Subcutaneous adipose tissue (tissue), 4 donors: ENCODE measurements at places on chromosomes 5 and 9. TPM values are rescaled to one million over a fixed set of nuclear protein-coding genes. Genes with fewer than 3 reads are reported as not detected.

SLC6A3 gene
- total RNA-seq: 0.22 TPM

TICAM2 gene
- 2.4 TPM for total RNA-seq

PLGRKT gene
- total RNA-seq: 13.8 TPM

TLX3 gene
- not detected for total RNA-seq

RNF183 gene
- total RNA-seq: not detected

LCN2 gene
- total RNA-seq: not detected

WDR38 gene
- not detected for total RNA-seq

PCDHGA12 gene
- 6.6 TPM for total RNA-seq

NRARP gene
- 3.3 TPM for total RNA-seq

SLCO6A1 gene
- not detected for total RNA-seq

LECT2 gene
- total RNA-seq: not detected

SOX30 gene
- not detected for total RNA-seq

GPR151 gene
- total RNA-seq: not detected

PCDHGB6 gene
- 7.7 TPM for total RNA-seq

OR1Q1 gene
- total RNA-seq: not detected

PCDHA2 gene
- total RNA-seq: not detected

IL4 gene
- total RNA-seq: not detected

ANKRD18A gene
- 0.22 TPM for total RNA-seq

ZBED3 gene
- total RNA-seq: 27.0 TPM

ADAMTS16 gene
- total RNA-seq: 0.94 TPM

F2RL2 gene
- 0.34 TPM for total RNA-seq

OR2S2 gene
- not detected for total RNA-seq

BSPRY gene
- total RNA-seq: 0.66 TPM

FCN2 gene
- total RNA-seq: 1.5 TPM

SIMC1 gene
- total RNA-seq: 7.0 TPM

MRPS27 gene
- total RNA-seq: 47.9 TPM

CTXN3 gene
- not detected for total RNA-seq

NTRK2 gene
- 76.5 TPM for total RNA-seq

SLC23A1 gene
- not detected for total RNA-seq

PTGES2 gene
- 24.5 TPM for total RNA-seq

ARHGEF37 gene
- 4.6 TPM for total RNA-seq

GABRA6 gene
- not detected for total RNA-seq

C5orf58 gene
- total RNA-seq: 2.3 TPM

GFI1B gene
- not detected for total RNA-seq

AJM1 gene
- total RNA-seq: 0.33 TPM

TAS2R1 gene
- total RNA-seq: not detected

MCTP1 gene
- 75.7 TPM for total RNA-seq

AHRR gene
- total RNA-seq: 1.1 TPM

PCDHA12 gene
- total RNA-seq: 0.22 TPM

DNM1 gene
- total RNA-seq: 43.5 TPM

TNFSF15 gene
- not detected for total RNA-seq

CSF1R gene
- total RNA-seq: 55.3 TPM

PCDHGA9 gene
- 4.1 TPM for total RNA-seq
